ENCODE measurements at places on chromosomes 6 and 20.
A peak's percentile ranks its signal among the peaks of the same experiment; 100 is the strongest.

GRCh38 chr20:34709831-34710567, 5.9 kb downstream of the TP53INP2 start:
- peak; percentile 85 for DNase-seq

DNA sequence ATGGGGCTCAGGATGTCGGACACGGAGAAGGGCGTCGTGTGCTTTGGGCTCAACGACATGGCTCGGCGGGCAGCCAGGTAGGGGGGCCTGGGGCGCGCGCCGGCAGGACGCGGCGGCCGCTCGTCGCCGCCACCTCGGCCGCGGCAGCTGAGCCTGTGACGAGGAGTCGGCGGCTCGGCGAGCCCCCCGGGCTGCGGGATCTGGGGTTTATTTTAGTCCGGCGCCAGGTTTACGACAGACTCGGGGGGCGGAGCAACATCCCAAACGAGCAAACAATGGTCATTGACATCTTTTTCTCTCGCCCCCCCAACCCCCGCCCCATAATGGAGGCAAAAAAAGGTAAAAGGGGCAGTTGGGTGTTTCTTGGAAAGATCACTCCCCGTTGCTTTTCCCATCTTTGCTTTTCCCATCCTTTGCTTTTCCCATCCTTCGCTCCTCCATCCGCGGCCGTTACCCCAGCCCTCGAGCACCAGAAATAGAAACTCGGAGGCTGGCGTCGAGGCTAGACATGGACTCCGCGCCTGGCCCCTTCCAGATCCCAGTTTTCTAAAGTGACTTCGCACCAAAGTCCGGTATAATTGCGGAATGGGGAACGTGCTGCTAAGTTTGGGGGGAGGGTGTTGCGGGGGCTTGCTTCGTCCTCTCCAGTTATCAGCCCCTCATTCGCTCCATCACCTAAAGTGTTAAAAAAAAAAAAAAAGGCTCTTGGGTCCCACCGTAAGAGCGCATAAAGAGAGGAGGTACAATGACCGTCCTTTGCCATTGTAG, at the start of gene NKX2-4:
TSS of gene NKX2-4 (minus strand) at position 186 of the 768 bp plus-strand sequence. CDS start at position 59, 127 bp downstream.
- no peak for DNase-seq

DNA sequence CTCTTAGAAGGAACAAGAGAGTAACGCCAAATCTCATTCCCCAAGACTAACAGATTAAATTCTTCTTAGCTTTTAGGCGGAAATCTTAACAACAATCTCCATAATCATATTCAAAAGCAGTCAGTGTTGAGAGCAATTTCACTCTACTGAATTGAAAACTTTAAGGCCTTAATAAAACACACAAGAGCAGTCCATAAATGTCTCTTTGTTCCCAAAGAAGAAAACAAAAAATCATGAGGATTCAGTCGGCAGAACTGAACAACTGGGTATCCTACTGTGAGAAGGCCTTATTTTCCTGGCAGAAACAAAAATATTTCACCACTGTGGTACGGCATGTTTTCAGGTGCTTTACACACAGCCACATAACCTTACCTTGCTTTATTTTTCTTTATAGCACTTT, 14.4 kb downstream of the ABHD12 start:
- DNase-seq, result no peak

GRCh38 chr6:12328701-12329100, 38.5 kb downstream of the EDN1 start:
- DNase-seq, result no peak

- peak; percentile 67 for DNase-seq
Observed at GRCh38 chr6:72363844-72364740, 257.8 kb upstream of the KCNQ5 start.

GRCh38 chr6:117515326-117515725, 32.9 kb downstream of the DCBLD1 start:
- DNase-seq, result no peak

- no peak for DNase-seq
Observed at GRCh38 chr6:141403103-141403502, 729.6 kb upstream of the GJE1 start.

GRCh38 chr20:59429396-59429795, 129.0 kb downstream of the EDN3 start:
- DNase-seq, result no peak

GRCh38 chr6:33613795-33614168, 7.3 kb upstream of the ITPR3 start:
- peak; percentile 76 for DNase-seq

- DNase-seq, result no peak
Observed at GRCh38 chr6:44105146-44105545, 22.1 kb downstream of the MRPL14 start.

DNA sequence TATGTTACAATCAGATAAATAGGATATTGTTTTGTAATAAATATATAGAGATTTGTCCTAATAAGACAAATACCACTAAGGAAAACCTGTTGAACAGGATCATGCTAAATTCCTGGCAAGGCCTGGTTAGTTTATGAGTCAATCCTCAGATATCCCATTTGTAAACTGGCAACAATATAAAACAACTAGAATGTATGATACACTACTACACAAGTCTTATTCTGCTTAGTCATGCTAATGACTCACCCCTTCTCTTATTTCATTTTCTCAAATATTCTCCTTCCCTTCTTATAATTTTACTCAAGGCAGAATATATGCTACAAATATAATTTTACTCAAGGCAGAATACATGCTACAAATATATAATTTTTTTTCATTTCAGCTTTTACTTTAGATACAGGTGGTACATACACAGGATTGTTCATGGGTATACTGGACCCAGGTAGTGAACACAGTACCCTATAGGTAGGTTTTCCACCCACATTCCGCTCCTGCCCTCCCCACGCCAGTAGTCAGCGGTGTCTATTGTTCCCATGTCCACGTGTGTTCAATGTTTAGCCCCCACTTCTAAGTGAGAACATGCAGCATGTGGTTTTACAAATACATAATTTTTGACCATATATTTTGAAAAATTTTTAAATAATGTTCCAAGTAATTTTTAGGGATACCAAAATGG, 6.3 kb downstream of the OSER1 start:
- peak; percentile 92 for DNase-seq

DNA sequence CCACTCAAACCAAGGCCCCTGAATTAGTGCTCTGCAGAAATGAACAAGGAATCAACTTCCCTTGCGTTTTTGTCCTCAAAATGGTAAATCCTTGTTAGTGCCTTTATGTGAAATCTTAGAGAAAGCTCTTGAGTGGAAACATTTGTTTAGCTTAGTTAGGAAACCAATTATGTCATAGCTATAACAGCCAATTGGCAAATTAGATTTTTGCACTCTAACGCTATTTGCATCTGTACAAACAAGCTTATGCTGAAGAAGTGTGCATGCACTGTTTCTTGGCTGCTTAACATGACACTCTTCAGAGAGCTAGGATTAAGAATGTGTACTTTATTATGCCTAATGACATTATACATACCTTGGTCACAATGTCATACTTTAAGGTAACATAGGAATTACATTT, 622.6 kb upstream of the SLC35B3 start:
- no peak for DNase-seq

DNA sequence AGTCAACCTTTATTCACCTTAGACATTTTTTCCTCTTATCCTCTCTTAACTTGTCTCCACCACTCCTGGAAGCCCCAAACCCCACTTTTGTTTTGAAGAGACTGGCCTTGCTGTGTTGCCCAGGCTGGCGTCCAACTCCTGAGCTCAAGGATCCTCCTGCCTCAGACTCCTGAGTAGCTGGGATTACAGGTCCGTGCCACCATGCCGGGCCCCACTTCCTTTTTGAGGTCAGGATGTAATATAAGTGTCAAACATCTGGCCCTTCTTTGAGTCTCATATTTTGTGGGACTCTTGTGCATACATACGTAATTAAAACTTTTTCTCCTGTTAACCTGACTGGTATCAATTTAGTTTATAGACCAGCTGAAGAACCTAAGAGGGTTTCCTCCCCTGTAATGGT, 1.4 kb upstream of the CDK19 start:
- DNase-seq, result no peak

GRCh38 chr20:62627901-62628612, 14.2 kb upstream of the SLCO4A1 start:
- DNase-seq, result peak; percentile 44

- DNase-seq, result peak; percentile 51
Observed at GRCh38 chr6:104326173-104327001, 533.3 kb downstream of the HACE1 start.

DNA sequence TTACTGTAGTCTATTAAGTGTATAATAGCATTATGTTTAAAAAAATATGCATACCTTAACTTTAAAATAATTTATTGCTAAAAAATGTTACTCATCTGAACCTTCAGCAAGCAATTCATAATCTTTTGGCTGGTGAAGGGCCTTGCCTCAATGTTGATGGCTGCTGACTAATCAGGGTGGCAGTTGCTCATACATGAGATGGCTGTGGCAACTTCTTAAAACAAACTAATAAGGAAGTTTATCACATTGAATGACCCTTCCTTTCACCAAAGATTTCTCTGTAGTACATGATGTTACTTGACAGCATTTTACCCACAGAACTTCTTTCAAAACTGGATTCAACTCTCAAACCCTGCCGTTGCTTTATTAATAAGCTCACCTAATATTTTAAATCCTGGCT, 84.0 kb downstream of the TASP1 start:
- peak; percentile 19 for DNase-seq
